ENCODE measurements at places on chromosomes 12 and 14.

DNA sequence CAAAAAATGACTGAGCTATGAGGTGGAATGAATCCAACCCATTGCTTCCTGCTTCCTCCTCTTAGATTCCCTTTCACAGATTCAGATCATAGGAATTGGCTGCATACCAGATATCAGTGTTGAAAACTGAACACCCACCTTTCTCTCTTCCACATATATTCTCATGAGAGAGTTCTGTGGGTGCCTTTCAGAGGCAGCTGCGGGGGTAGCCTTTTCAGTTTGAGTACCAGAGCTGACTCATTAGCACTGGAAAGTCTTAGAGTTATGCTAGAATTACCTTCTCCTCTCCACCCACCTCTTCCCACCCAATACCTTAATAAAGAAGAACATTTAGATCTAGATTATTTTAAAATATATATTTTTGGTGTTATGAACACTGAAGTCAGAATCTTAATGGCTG is 495.4 kb upstream of the SEL1L start:
- no peak for DNase-seq

DNA sequence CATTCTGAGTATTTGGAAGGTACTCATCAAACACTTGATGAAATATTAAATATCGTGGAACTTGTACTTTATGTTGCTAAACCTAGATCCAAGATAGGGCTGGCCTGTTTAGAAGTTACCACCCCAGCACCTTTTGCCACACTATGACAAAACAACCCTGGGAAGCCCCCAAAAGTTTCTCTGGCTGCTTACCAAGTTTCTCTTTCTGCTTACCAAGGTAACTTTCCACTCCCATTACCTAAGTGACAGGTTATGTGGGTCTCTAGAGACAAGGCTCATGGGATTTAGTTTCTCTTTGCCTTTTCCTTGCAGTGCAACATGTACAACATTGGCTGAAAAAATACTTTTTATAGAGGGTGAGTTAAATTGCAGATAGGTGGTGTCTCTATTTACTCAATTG is 28.9 kb upstream of the PPM1A start:
- no peak for DNase-seq

GRCh38 chr12:75528692-75529091 is 17.3 kb upstream of the KRR1 start:
- no peak for DNase-seq

DNA sequence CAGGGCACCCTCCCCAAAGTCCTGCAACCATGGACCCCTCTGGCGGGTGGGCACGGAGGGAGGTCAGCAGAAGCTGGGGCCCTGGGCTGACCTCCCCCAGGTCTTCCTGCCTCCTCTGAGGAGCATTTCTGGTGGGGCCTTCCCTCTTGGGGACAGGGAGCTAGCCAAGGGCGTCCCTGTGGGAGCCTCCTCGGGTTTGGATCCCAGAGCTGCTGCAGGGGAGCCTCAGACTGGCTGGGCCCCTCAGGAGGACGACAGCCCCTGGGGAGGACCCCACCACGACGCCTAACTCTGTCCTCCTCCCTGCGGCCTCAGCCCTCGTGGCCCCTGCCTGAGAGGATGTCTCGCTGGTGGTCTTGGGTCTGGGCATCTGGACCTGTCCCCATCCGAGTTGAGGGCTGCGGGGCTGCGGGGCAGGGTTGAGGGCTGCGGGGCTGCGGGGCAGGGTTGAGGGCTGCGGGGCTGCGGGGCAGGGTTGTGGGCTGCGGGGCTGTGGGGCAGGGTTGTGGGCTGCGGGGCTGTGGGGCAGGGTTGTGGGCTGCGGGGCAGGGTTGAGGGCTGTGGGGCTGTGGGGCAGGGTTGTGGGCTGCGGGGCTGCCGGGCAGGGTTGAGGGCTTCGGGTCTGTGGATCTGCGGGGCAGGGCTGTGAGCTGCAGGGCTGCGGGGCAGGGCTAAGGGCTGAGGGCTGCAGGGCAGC is 37.4 kb downstream of the FBRSL1 start:
- no peak for DNase-seq

GRCh38 chr12:84994426-84994825 is 41.7 kb downstream of the TSPAN19 start:
- no peak for DNase-seq

DNA sequence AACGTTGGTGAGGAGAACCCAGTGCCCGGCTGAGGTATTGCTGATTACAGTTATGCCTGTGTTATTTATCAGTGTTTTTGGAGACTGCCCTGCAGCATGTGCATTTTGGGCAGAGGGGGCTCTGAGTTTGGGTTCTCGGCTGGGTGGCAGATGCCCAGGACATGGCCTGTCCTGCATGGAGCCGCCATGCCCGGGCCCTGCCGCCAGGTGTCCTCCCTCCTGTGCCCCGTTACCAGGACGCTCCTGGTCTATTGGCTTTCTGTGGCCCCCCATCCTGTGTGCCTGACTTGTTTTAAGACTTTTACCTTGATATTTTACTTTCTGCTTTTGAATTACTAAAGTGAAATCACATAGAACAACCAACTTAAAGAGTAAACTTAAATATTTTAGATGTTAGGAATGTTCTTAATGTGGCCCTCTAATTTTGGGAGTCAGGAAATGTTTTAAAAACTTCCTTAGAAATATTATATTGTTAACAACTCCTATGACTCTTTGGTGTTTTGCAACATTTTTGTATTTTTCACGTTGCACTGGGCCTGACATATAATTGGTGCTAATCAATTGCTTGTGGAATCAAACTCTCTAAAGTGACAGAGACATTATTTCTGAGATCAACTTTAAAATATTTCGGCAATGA is 51.8 kb downstream of the PRIMA1 start:
- no peak for DNase-seq

GRCh38 chr12:30155001-30155730 is 371.4 kb upstream of the TMTC1 start:
- no peak for DNase-seq

DNA sequence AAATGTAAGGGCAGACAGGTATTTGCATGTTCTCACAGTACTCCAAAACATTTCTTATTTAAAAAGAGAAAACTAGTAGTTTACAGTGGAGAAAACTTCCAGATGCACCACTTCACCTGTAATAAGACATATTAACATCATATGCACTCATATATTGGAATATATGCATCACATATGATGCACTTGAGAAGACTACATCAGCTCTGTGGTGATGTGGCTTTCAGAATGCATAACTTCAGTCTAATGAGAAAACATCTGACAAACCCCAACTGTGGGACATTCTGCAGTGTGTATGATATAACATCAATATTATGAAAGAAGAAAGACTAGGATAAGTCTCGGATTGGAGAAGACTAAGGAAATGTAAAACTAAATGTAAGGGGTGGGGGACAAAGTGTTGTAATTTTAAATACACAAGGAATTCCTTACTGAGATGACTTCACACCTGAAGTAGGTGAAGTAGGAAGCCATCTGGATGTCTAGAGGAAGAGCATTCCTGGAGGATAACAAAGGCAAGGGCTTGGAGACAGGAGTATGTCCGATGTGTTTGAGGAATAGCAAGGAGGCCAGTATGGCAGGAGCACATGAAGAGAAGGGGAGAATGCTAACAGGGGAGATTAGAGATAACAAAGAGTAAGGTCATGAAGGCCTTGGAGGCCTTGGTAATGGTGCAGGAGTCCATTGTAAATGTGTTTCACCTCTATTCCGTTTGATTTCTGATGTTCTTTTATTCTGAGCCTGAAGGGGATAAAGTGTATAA is 49.0 kb downstream of the CNOT2 start:
- no peak for DNase-seq

- DNase-seq, result no peak
These were observed 5.9 kb downstream of the GPR84 start for GRCh38 chr12:54358191-54358944.

GRCh38 chr14:35366056-35366451 is 38.5 kb downstream of the NFKBIA start:
- no peak for DNase-seq

DNA sequence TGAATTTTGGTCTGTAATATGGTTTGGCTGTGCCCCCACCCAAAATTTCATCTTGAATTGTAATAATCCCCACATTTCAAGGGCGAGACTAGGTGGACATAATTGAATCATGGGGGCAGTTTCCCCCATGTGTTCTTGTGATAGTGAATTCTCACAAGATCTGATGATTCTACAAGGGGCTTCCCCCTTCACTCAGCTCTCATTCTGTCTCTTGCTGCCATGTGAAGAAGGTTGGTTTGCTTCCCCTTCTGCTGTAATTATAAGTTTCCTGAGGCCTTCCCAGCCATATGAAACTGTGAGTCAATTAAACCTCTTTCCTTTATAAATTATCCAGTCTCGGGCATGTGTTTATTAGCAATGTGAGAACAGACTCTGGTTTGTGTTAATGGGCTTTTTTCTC is 5.9 kb downstream of the LRRC9 start:
- DNase-seq, result no peak

DNA sequence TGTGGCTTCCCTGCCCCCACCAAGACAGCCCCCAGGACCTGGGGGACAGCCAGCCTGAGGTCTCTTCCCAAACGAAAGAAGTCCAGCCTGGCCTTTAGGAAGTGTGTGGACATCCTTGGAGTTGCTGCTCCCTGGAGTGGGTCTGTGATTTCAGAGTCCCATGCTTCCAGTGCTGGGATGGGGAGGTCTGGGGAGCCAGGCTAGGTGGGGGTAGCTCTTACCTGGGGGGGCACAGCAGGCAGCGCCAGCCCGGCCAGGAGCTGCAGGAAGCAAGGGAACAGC is 509 bp downstream of the PGF start:
- no peak for DNase-seq

- no peak for DNase-seq
These were observed 1.1 kb downstream of the ANGEL1 start for GRCh38 chr14:76811561-76811960.

- no peak for DNase-seq
These were observed 335.7 kb downstream of the BMP4 start for GRCh38 chr14:53620890-53621289.

DNA sequence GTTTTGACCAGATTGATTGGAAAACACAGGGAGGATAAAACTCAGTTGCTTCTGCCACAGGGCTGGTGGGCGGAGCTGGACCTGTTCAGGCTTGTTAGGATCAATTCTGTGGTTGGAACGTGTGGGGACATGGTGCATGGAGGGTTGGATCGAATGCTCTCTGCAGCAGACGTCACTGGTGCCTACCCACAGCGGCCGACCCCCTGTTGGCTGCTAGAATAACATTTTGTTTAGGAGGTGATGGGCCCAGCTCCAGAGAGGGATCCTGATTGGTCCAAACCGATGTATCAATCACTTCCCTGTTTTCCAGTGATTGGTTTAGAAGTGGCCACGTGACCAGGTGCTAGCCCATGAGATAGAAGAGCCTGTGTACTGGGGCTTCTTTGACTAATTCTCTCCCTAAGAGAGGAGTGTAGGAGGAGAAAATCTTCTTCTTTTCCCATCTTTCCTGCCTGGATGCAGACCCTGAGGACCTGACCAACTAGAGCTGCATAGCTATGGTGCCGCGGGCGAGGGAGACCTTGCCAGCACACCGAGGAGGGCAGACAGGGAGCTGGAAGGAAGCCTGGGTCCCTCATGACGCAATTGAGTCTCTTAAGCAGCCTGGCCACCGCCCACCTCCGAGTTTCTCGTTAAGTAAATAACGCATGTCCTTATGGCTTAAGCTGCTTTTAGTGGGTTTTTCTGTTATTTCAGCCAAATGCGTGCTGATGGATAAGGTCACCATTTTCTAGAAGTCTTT is 163.5 kb downstream of the AACS start:
- no peak for DNase-seq

DNA sequence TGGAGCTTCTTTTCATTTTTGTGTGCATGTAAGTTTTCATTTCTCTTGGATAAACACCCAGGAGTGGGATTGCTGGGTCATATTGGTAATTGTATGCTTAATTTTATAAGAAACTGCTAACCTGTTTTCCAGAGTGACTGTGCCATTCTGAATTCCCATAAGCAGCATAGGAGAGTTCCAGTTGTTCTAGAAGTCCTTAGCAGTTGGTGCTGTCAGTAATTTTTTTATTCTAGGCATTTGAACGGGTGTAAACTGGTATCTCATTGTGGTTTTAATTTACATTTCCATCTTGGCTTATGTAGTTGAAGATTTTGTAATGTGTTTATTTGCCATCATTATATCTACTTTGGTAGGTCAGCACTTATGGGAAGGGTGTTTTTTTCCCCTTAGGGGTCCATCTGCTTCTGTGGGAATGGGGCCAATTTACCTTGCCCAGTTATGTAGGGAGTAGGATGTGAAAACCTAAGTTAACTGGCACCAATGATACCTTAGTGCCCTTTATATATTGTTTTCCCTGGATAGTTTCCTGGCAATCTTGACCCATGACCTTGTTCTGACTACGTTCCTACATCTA is 202.9 kb downstream of the AKAP6 start:
- DNase-seq, result no peak

GRCh38 chr14:72516936-72517700 is 376.8 kb downstream of the DPF3 start:
- peak; percentile 79 for DNase-seq

- DNase-seq, result no peak
These were observed 23.8 kb upstream of the KIF26A start for GRCh38 chr14:104114421-104115130.

DNA sequence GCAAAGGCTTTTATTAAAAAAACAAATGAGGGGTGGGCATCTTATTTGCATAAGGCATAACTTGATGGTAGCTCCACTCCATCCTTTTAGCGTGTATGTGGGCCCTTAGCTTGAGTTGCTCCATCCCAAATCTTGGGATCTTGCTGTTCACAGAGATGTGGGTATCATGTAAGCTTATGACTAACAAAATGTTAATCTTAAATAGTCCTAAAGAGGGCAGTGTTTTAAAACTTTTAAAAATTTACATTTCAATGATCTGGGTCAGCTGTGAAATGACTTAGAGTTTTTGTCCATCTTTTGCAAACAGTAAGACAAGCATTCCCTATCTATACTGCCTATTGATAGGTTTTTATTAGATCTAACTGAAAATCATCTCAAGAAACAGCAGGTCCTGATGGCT is 86.0 kb downstream of the SLCO1A2 start:
- DNase-seq, result no peak

GRCh38 chr14:91388551-91388975 is 29.1 kb downstream of the CCDC88C start:
- DNase-seq, result no peak

- DNase-seq, result no peak
These were observed 204.7 kb downstream of the KITLG start for GRCh38 chr12:88375306-88376305.

GRCh38 chr12:28500373-28501024 is 310.2 kb downstream of the CCDC91 start:
- no peak for DNase-seq

DNA sequence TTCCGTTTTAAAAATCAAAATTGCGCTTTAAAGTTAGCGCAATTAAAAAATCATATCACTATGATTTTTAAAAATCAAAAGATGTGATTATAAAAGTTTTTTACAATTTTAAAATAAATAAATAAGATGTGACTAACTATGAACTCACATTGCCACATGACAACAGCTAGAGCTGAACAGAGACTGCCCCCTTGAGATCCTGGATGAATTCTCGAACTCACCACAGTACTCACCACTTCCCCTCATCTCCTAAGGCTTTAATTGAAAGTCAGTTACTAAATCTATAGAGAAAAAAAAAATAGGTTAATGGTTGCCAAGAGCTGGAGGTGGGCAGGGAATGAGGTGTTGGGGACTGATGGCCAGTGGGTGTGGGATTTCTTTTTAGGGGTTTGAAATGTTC is 384.2 kb downstream of the ZFP36L1 start:
- no peak for DNase-seq
